ENCODE measurements at places on chromosomes 7 and 10. TPM values are rescaled to one million over a fixed set of nuclear protein-coding genes. Genes with fewer than 3 reads are reported as not detected.

DNA sequence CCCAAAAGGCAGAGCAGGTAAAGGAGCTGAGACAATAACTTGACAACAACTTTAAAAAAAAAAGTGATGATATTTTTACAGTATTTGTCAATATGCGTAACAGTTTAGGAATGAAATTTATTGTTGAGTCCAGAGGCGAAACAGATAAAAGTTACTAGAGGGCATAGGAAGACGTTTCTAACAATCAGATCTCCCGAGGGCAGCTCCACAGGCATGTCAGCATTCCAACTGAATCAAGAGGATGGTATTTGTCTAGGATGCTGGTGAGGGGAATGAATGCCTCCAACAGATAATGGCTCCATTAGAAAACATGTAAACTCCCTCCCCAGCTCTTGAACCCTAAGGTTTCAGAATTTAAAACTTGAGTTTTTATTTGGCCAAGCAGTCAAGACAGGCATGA, 733.9 kb upstream of the SORCS1 start:
- no peak for DNase-seq
- no peaks in the 10 kb centered on the region for H3K36me3 ChIP-seq
- no peaks in the 10 kb centered on the region for H3K4me1 ChIP-seq
- no peak overlapping the region for H3K4me3 ChIP-seq
- H3K27ac ChIP-seq = no peak overlapping the region

DNA sequence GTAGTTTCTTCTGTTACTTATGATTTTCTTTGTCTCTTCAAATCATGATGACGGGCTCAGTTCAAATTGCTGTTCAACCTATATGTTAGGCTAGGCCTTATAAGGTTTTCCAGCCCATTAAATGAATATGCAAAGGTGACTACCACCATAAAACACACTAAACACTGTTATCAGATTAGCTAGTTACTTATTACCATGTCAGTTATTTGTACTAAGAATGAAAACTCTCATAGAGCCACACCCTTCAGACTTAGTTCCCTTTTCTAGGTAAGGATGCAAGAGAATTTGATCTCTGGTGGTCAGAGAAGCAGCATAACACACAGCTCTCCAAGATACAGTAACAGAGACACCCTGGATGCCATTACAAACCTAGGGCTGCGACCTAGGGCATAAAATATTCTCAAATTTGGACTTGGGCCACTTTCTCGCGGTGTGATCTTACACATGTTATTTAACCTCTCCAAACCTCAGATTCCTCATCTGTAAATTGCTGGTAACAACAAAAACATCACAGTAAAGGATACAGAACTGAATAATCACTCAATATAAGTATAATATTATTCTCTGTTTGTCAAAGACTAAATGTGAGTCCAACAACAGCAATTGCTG, 35.6 kb downstream of the ANKMY2 start:
- no peak for DNase-seq
- no peak overlapping the region for H3K27ac ChIP-seq
- no peaks in the 10 kb centered on the region for H3K27me3 ChIP-seq
- H3K36me3 ChIP-seq = peaks cover 6% of the 10 kb centered on the region
- no peak overlapping the region for H3K4me3 ChIP-seq

- DNase-seq = no peak
- no peak overlapping the region for H3K4me3 ChIP-seq
- H3K4me1 ChIP-seq = peaks cover 3% of the 10 kb centered on the region
- H3K27me3 ChIP-seq = no peaks in the 10 kb centered on the region
- no peak overlapping the region for H3K27ac ChIP-seq
These were observed 17.2 kb upstream of the SLC26A4 start for GRCh38 chr7:107643407-107643806.

Gene IFIT1B
- 1.4 TPM for total RNA-seq

GRCh38 chr7:106279425-106280197, 5.2 kb downstream of the NAMPT start:
- no peak overlapping the region for H3K27ac ChIP-seq
- no peaks in the 10 kb centered on the region for H3K4me1 ChIP-seq
- H3K4me3 ChIP-seq = no peak overlapping the region
- peaks cover 7% of the 10 kb centered on the region for H3K36me3 ChIP-seq

Gene FAM237B
- not detected for total RNA-seq

GRCh38 chr7:157483971-157484410, 147.2 kb downstream of the DNAJB6 start:
- no peaks in the 10 kb centered on the region for H3K27me3 ChIP-seq
- DNase-seq = no peak
- peaks cover 15% of the 10 kb centered on the region for H3K4me1 ChIP-seq
- no peaks in the 10 kb centered on the region for H3K36me3 ChIP-seq
- H3K27ac ChIP-seq = no peak overlapping the region

Gene SLC13A4
- 936 TPM for total RNA-seq

GRCh38 chr10:125102246-125102645, 58.1 kb downstream of the CTBP2 start:
- H3K4me3 ChIP-seq = no peak overlapping the region
- no peaks in the 10 kb centered on the region for H3K27me3 ChIP-seq
- H3K27ac ChIP-seq = peak overlapping the region; percentile 10
- peaks cover 30% of the 10 kb centered on the region for H3K36me3 ChIP-seq
- H3K4me1 ChIP-seq = peaks cover 56% of the 10 kb centered on the region
- no peak for DNase-seq

- H3K4me1 ChIP-seq = no peaks in the 10 kb centered on the region
- no peak overlapping the region for H3K4me3 ChIP-seq
These were observed 87.7 kb upstream of the CYP2C9 start for GRCh38 chr10:94850766-94851165.

GRCh38 chr10:91885362-91886079, 23.8 kb downstream of the FGFBP3 start:
- no peaks in the 10 kb centered on the region for H3K27me3 ChIP-seq
- H3K36me3 ChIP-seq = no peaks in the 10 kb centered on the region
- no peak for DNase-seq
- no peak overlapping the region for H3K4me3 ChIP-seq

DNA sequence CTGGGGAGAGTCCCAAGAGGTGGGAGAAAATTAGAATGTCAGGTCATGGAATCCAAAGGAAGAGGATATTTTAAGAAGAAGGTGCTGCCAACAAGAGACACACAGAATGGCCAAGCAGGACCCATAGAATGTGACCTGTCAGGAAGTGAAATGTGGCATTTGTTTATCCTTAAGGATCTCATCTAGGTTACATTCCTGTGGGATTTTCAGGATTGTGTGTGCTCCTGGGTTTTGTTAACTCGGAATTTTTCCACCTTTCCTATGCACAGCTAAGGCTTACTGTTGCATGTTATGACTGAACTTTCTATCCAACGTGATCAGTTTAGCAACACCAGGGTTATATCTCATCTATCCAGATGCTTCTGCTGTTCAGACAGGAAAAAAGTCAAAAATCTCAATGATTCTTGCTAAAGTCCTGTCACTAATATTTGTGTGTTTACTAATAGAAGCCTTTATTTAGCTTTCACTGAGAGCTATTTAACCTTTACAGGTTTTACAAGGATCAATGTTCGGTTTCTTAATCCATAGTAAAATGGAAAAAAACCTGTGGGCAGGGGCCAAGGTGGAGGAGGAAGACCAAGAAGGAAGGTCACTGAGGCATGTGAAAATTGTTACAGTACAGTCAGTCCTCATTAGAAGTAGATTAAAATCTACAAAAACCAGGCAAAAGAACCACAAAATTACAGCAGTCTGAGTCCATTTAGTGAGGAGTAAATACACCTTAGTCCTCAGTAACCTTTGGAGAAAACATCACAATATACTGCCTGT, 437.8 kb upstream of the NPVF start:
- peaks cover 17% of the 10 kb centered on the region for H3K27me3 ChIP-seq
- no peak overlapping the region for H3K4me3 ChIP-seq
- no peak overlapping the region for H3K27ac ChIP-seq
- DNase-seq = no peak
- H3K4me1 ChIP-seq = peaks cover 21% of the 10 kb centered on the region
- H3K36me3 ChIP-seq = no peaks in the 10 kb centered on the region

- DNase-seq = no peak
- no peak overlapping the region for H3K4me3 ChIP-seq
- no peaks in the 10 kb centered on the region for H3K27me3 ChIP-seq
These were observed 20.4 kb downstream of the TSPAN14 start for GRCh38 chr10:80474597-80474910.

GRCh38 chr7:80107278-80107677, 27.4 kb upstream of the GNAI1 start:
- DNase-seq = no peak
- H3K4me1 ChIP-seq = no peaks in the 10 kb centered on the region
- H3K36me3 ChIP-seq = no peaks in the 10 kb centered on the region
- no peak overlapping the region for H3K4me3 ChIP-seq

GRCh38 chr7:116340943-116341907, 130.9 kb downstream of the TES start:
- H3K4me3 ChIP-seq = no peak overlapping the region
- no peak overlapping the region for H3K27ac ChIP-seq
- no peak for DNase-seq
- no peaks in the 10 kb centered on the region for H3K36me3 ChIP-seq

GRCh38 chr10:32155075-32155516, 98.9 kb upstream of the KIF5B start:
- H3K27ac ChIP-seq = no peak overlapping the region
- H3K27me3 ChIP-seq = no peaks in the 10 kb centered on the region
- no peaks in the 10 kb centered on the region for H3K36me3 ChIP-seq
- H3K4me1 ChIP-seq = no peaks in the 10 kb centered on the region
- no peak for DNase-seq

- H3K27ac ChIP-seq = no peak overlapping the region
- H3K36me3 ChIP-seq = no peaks in the 10 kb centered on the region
- no peak for DNase-seq
- no peaks in the 10 kb centered on the region for H3K27me3 ChIP-seq
- H3K4me1 ChIP-seq = no peaks in the 10 kb centered on the region
These were observed 122.5 kb upstream of the KLF6 start for GRCh38 chr10:3907514-3907913.

GRCh38 chr10:75094465-75094864, 17.0 kb upstream of the SAMD8 start:
- no peak overlapping the region for H3K4me3 ChIP-seq
- DNase-seq = no peak
- no peaks in the 10 kb centered on the region for H3K36me3 ChIP-seq
- H3K27ac ChIP-seq = no peak overlapping the region

Gene C10orf143
- 2.2 TPM for total RNA-seq

- H3K4me3 ChIP-seq = no peak overlapping the region
- no peaks in the 10 kb centered on the region for H3K4me1 ChIP-seq
- H3K27me3 ChIP-seq = no peaks in the 10 kb centered on the region
- no peaks in the 10 kb centered on the region for H3K36me3 ChIP-seq
- H3K27ac ChIP-seq = no peak overlapping the region
These were observed 11.1 kb upstream of the CALML5 start for GRCh38 chr10:5510281-5511072.

DNA sequence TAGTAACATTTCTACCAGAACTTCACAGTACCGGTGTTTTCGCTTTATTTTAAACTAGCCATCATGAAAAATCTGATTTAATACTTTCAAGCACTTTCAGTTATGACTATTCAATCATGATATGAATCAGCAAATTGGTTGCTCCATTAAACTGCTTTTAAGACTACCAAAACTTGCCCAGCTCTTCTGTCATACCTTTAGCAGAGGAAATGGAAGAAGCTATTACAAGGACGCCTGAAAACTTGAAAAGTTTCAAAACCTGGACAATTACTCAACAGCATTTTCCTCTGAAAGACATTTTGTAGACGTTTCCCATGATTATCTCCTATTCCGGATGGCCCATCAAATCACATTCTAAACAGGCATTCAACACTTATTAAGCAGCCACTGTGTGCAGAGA, 2.0 kb downstream of the JAZF1 start:
- H3K36me3 ChIP-seq = no peaks in the 10 kb centered on the region
- H3K27me3 ChIP-seq = no peaks in the 10 kb centered on the region

- peaks cover 10% of the 10 kb centered on the region for H3K4me1 ChIP-seq
- peaks cover 2% of the 10 kb centered on the region for H3K36me3 ChIP-seq
- H3K4me3 ChIP-seq = peak overlapping the region; percentile 93
- no peak for DNase-seq
These were observed 1.4 kb downstream of the IDE start for GRCh38 chr10:92572362-92573090.

Gene RNF148
- total RNA-seq = 1.6 TPM

DNA sequence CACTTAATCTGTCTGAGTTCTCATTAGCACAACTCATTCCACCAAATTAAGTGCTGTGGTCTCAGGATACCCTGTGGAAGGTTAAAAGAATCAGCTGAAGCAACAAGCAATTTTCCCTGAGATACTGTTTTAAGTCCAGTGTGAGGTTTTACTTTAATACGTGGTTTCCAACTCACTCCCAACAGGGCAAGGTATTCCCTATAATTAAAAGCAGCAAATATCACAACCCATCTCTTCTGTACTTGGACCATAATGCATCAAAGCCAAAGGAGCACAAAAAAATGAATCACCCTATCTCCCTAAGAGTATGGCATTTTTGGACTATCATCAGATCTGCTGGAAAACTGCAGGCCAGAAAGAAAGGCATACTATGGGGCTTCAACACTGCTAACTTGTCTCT, 4.9 kb downstream of the CADPS2 start:
- peaks cover 3% of the 10 kb centered on the region for H3K27me3 ChIP-seq
- no peak overlapping the region for H3K27ac ChIP-seq
- H3K36me3 ChIP-seq = no peaks in the 10 kb centered on the region
- DNase-seq = no peak
- no peak overlapping the region for H3K4me3 ChIP-seq

- DNase-seq = no peak
- H3K27me3 ChIP-seq = no peaks in the 10 kb centered on the region
- H3K4me1 ChIP-seq = peaks cover 13% of the 10 kb centered on the region
- H3K4me3 ChIP-seq = no peak overlapping the region
- no peaks in the 10 kb centered on the region for H3K36me3 ChIP-seq
These were observed 41.4 kb upstream of the ANTXRL start for GRCh38 chr10:46245381-46245900.

Data from spinal cord (tissue), 10 donors.